Naive thymus-derived CD4-positive, alpha-beta T cell (primary cell): ENCODE measurements at places on chromosomes 2 and 18.
A peak's percentile ranks its signal among the peaks of the same experiment; 100 is the strongest.

- DNase-seq = no peak
Observed at GRCh38 chr2:39549718-39550464, 112.8 kb upstream of the MAP4K3 start.

- DNase-seq = no peak
Observed at GRCh38 chr2:184824597-184824996, 226.3 kb downstream of the ZNF804A start.

- DNase-seq = no peak
Observed at GRCh38 chr2:86021396-86022378, 84.0 kb downstream of the POLR1A start.

GRCh38 chr2:219045937-219046550 is 4.7 kb upstream of the CFAP65 start:
- DNase-seq = no peak

DNA sequence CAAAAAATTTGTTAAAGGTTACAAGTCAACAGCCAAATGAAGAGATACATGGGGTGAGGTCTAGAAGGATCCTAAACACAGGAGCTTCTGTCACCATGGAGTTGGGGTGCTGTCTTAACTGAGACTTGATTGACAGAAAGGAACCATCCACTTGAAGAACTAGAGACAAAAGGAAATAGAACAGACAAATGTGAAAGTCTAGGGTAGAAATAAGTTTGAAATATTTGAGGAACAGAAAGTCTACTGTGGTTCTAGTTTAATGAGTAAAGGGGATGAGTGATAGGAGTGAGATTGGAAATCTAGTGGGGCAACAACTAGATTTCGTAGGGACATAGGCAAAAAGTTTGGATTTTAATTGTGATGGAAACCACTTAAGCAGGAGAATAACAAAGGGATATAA is 18.7 kb downstream of the RBBP8 start:
- DNase-seq = no peak

- DNase-seq = no peak
Observed at GRCh38 chr2:134175834-134176233, 78.0 kb upstream of the MGAT5 start.

- peak; percentile 16 for DNase-seq
Observed at GRCh38 chr2:189466656-189467055, 25.4 kb downstream of the WDR75 start.

GRCh38 chr2:67135208-67135607 is 261.9 kb upstream of the ETAA1 start:
- DNase-seq = no peak

DNA sequence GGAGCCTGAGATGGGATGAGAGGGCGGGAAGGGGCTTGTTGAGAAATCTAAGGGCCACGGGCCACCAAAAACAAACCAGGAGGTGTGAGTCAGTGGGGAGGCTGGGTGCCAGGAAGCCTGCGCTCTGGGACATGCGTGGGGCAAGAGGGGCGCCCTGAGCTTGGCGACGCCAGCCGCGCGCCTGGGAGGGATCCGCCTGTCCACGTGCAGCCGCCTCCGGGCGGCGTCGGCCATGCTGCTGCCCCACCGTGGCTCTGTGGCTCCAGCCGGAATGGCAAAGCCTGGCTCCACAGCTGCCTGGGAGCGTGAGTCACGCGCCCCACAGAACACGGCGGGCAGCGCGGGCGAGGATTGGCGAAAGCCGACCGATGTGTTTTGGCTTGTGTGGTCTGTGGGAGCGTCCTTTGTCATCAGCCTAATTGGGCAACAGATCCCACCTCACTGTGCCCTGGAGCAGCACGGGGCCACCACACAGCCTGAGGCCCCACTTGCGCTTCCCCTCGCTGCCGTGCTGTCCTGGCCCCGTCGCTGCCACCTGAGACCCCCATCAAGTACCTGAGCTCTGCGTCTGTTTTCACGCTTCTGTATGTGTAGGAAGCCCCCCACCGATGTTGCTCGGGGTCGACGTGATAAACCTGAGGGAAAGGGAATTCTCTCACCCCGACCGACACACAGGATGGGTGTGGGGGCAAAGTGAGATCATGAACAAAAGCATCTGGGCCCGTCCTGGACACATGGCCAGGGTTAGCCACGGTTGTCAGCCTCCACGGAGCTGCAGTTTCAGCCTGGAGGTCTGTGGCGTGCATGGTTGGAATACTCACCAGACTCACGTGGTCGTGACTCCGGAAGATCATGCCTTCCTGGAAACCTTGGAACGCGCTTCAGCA is 80.5 kb downstream of the NFATC1 start:
- DNase-seq = no peak

DNA sequence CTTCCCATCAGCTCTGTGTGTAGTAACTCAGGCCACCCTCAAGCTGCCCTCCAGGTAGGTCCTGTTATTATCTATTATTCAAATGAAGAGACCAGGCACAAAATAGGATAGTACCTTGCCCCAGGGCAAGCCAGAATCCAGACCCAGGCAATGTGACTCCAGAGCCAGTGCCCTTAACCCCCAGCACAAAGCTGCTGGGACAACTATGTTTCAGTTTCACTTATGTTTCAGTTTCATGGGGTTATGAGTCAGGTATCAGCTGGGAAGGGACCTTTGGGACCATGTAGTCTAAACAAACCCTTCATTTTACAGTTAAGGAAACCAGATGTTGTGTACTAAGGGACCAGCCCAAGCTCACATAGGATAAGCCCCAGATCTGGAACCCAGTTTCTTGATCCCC is 10.0 kb downstream of the HK2 start:
- peak; percentile 44 for DNase-seq

GRCh38 chr2:120094795-120095194 is 81.9 kb downstream of the EPB41L5 start:
- DNase-seq = no peak

DNA sequence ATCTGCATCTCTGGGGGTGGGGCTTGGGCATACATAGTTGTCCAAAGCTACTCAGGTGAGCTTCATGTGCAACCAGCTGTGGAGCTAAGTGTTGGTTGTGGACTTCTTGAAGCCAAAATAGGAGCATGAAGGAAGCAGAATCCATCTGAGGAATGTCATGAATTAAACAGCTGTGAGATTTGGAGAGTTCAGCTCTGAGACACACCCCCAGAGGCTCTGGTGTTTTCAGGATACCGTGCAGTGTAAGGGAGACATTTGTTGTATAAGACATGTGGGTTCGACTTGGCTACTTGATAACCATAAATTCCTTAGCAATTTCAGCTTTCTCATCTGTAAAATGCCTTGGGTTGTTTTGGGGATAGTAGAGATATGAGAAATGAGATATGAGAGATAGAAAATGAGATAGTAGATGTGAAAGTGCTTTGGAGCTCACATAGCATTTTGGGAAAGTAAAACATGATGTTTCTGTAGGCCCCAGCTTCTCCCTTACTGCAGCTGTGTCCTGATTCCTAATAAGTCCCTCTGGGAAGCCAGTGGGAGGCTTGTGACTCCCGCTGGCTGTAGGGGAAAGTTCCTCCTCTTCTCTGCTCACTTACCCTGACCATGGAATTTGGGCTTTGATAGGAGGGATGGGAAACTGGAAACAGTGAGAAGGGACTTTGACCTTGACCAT is 50.0 kb downstream of the DPYSL5 start:
- no peak for DNase-seq
